ENCODE measurements at places on chromosomes 3 and 15.

DNA sequence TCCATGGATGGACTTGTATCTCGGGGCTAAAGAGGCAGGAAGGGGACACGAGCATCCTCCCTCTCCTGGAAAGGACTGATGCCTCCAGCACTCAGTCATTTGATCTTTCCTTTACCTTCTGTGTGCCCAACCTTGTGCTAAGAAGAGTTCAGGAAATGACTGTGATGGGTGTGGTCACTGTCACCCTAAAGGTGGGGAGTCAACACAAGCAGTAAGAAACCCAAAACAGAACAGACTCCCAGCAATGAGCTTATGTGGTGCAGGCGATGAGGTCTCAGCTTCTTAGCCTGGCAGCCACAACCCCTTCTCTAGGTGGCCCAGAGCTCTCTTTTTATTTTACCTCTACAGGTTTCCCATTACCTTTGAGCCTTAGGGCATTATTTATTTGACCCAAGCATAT, 3.8 kb downstream of the MPI start:
- no peak for DNase-seq

GRCh38 chr15:70443486-70444273, 319.7 kb downstream of the UACA start:
- DNase-seq: no peak

DNA sequence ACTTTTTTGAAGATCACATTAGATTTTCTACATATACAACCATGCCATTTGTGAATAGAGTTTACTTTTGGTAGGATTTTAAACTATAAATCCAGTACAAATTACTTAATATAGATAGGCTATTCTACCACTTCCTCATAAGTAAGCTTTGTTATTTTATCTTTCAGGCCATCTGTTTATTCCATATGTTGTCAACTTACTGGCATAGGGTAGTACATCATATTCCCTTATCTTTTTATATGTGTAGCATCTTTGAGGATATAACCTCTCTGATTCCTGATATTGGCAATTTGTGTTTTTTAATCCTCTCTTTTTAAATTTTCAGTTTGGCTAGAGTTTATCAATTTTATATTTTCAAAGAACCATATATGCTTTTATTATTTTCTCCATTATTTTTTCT, 515.4 kb downstream of the DIPK2A start:
- no peak for DNase-seq

DNA sequence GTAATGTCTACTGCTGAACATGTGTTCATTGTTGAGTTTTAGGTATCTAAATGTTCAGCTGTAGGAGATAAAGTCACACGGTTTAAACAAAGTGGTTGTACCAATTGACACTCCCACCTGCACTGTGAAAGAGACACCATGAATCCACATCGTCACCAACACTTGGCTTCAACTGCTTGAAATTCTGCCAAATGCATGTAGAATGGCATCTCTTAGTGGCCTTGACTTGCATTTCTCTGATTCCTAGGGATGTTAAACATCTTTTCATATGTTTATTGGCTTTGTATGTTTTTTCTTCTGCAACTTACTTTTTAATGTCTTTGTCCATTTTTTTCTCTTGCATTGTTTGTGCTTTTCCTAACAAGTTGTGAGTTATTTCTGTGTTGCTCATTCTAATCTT, 43.4 kb downstream of the RPLP1 start:
- DNase-seq: no peak

DNA sequence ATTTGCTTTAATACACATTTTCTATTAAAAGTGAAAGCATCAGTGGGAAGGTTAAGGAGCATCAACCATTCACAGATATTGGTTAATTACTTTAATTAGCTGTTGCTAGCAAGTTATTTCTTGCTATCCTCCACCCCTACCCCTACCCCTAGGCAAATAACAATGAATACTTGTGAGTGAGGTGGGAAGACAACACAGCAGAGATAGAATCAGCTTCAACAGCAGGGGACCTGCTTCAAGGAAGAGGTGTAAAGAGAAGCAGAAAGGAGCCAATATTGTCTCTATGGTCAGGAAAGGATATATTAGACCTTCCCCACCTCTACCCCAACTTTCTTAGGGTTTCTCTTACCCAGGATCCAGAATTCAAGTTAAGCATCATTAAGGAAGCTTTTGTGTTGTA, 149.4 kb downstream of the SNRK start:
- DNase-seq: no peak

DNA sequence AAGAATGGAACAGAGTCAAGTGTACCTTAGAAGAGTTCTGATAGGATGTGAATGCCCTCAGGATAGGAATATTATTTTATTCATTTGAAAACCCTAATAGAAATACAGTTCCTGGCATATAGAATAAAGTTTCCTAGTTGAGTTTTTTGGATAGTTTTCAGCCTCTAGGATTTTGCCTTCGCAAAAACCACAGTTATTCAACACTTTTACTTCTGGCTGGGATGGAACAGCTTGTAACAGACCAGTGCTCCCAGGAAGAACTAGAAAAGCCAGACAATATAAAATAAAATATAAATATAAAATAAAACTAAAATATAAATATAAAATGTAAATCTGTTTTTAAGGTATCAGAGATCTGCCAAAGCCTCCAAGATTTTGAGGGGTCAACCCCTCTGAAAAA, 27.5 kb upstream of the RARB start:
- no peak for DNase-seq
